ENCODE measurements at places on chromosomes 4 and X.

DNA sequence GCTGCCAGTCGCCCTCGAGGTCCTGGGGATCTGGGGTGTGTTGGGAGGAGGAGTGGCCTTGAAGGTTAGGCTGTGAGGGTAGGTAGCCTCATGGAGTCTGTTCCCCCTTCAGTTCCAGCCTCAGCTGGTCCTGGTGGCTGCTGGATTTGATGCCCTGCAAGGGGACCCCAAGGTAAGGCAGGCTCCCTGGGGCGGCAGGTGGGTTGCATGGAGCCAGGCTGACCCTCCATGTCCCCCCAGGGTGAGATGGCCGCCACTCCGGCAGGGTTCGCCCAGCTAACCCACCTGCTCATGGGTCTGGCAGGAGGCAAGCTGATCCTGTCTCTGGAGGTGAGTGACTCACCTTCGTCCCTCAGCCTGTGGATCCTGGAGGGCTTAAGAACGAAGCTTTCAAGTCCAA is 11.6 kb upstream of the ERAS start:
- no peak for DNase-seq

DNA sequence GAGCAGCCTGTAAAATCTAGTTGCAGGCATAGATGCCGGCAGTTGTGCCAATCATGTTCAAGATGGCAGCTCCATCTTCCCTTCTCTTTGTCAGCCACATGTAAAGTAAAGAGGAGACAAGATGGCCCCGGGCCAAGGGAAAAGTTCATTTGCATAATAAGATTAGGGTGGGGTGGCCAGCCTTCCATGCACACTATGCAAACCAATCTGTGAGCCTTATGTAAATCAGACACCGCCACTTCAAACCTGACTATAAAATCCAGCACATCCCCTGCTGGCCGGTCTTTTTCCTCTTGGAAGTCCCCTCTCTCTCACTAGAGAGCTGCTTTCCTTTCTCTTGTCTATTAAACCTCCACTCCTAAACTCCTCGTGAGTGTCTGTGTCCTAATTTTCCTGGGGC is 78.9 kb upstream of the CBR4 start:
- no peak for DNase-seq

GRCh38 chr4:3497523-3498389 is 34.5 kb downstream of the LRPAP1 start:
- no peak for DNase-seq

- no peak for DNase-seq
These were observed 50.4 kb downstream of the ABLIM2 start for GRCh38 chr4:8108261-8108660.

DNA sequence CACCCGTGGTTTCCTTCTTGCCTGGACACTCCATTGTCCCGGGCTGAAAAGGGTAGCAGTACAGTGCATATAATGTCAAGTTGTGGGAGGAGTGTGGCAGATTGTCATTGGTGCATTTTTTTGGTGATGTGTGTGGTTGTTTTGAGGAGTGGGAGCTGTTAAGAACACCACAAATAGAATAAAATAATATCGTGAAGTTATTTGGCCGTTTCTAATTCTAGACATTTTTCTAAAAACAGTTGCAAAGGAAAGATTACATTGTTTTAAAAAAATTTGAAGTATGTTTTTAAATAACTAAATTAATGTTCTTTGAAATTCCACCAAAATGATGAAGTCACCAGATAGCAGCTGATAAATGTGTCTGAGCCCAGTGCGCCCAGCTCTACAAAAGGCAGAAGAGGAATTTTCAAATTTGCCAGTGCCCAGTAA is 1.3 kb downstream of the PKD2 start:
- no peak for DNase-seq

- DNase-seq = no peak
These were observed 115.5 kb downstream of the JADE1 start for GRCh38 chr4:128924951-128925350.

- no peak for DNase-seq
These were observed 44.3 kb upstream of the DCLK2 start for GRCh38 chr4:150033901-150034300.

GRCh38 chr4:185693548-185694215 is 118.3 kb downstream of the SORBS2 start:
- no peak for DNase-seq

GRCh38 chrX:69154051-69154450 is 11.2 kb downstream of the PJA1 start:
- DNase-seq = no peak

GRCh38 chr4:180630012-180630665 is 1613.1 kb upstream of the TENM3 start:
- DNase-seq = no peak

GRCh38 chr4:72352711-72353110 is 216.3 kb downstream of the ADAMTS3 start:
- no peak for DNase-seq

- no peak for DNase-seq
These were observed 343.1 kb upstream of the MAOA start for GRCh38 chrX:43313035-43313434.

DNA sequence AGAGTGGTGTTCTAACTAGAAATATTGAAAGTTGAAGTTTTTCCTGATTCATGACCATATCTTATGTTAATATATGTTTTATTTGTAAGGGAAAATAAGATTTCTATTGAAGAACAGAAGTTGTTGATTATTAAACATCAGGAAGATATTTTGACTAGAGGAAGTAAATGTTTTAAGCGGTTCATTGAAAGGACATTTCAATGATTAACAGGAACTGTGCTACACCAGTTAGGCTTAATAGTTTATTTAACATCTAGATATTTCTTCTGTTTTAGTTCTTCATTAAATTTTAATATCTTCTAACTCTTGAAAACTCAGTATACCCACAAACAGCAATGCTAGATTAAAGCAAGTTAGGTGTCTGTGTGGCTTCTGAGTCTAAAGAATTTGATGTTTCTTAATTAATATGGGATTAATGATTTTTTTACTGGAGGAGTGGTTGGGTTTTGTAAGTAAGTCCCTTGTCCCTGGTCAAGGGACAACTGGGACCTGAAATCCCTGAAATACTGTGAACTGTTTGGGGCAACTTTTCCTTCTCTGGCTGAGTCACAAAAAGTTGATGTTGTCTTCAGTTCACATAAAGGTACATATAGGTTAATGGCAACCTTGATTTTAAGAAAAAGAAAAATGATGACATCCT is 42.9 kb upstream of the CYP4V2 start:
- no peak for DNase-seq

DNA sequence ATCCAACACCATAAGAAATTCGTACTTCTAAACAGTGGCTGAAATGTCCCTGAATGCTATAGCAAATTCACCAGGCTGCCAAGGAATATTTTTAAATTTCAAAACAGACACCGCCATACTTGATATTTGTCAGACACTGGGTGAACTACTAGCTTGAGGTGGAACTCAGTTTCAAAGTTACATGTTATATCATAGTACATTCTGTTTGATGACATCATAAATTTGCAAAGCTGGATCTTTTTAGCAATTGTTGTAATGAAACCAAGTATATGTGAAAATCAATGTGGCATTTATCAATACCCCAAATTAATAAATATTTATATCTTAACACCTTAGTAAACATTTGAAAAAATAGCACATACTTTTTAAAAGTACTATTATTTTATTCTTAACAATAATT is 14.2 kb downstream of the ART3 start:
- no peak for DNase-seq

GRCh38 chr4:186761393-186761792 is 37.7 kb upstream of the FAT1 start:
- no peak for DNase-seq

DNA sequence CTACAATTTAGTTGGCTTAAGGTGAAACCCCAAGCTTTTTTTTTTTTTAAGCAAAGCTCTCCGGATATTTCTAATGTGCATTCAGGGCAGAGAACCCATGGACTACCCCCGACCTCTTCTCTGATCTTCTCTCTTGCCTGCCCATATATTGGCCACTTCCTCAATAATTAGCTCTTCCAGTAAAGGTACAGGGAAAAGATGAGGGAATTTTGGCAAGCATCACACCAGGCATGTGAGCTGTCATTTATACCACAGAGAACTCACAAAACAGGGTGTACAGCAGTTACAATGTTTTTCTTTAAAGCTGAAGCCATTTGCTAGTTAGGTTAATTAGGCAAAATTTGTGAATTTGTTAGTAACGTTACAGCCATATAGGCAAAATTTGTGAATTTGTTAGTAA is 73.3 kb downstream of the GAB1 start:
- DNase-seq = no peak

DNA sequence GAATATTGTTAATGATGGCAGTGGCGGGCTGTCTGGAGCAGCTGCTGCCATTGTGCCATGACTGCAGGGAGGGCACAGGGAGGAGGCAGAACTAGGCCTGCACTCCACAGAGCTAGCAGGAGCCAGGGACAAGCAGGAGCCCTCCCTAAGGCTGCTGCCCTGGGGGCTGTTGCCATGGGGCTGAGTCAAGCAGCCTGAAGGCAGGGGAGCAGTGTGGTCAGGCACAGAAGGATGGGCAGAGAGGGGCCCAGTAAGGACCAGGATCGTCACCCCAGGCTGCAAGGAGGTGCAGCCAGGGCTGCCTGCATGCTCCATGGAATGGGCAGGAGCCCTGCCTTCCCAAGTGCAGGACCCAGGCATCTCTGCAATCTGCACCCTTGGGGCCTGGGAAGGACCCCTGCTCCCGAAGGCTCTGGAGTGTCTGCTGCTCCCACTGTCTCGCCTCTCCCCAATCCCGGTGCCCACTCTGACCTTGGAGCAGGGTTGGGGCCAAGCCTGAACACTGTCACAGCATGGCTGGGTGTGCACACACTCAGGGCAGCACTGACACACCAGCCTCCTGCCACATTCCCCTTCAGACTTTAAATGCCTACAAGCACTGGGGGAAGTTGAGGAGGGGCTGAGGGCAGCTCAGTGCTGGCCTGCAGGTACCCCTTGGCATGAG is 98.3 kb upstream of the GALNTL6 start:
- DNase-seq = no peak

DNA sequence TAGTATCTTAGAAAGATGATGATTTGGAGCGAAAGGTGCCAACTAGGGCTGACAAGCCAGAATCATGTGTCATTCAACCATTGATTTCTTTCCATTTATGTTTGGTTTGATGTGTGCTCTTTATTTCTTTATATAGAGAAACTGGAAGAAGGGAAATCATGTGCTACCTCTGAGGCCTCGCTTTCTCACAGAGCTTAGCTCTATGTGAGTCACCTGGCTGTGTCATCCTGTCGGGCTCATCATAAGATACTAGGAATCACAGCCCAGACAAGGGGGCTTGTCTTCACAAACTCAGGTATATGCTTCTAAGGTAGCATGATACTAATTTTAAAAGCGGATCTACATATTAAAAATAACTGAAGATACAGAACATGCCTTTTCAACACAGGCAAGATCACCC is 81.7 kb upstream of the GPM6B start:
- DNase-seq = no peak

- no peak for DNase-seq
These were observed 201.6 kb downstream of the PACRGL start for GRCh38 chr4:20901851-20902250.
